CD4-positive, CD25-positive, alpha-beta regulatory T cell (primary cell): ENCODE measurements at places on chromosomes 6 and 20. TPM values are rescaled to one million over a fixed set of nuclear protein-coding genes. Genes with fewer than 3 reads are reported as not detected.

The TRIM31 gene
- not detected for total RNA-seq

The NMBR gene
- not detected for total RNA-seq

The GNMT gene
- total RNA-seq: 0.99 TPM

The ULBP2 gene
- total RNA-seq: 9.7 TPM

The LPIN3 gene
- total RNA-seq: 0.35 TPM

The KIAA1586 gene
- 19.2 TPM for total RNA-seq

The PTK6 gene
- 0.20 TPM for total RNA-seq

The IMPG1 gene
- total RNA-seq: not detected

The RAET1L gene
- total RNA-seq: not detected

The PSORS1C2 gene
- total RNA-seq: not detected

The SLC22A16 gene
- 0.54 TPM for total RNA-seq

The BTN1A1 gene
- not detected for total RNA-seq

The ZHX3 gene
- 8.8 TPM for total RNA-seq

The GPR6 gene
- not detected for total RNA-seq

- H3K4me3 ChIP-seq: no peak overlapping the region
- H3K27me3 ChIP-seq: peaks cover 2% of the 10 kb centered on the region
- no peak overlapping the region for H3K27ac ChIP-seq
- H3K4me1 ChIP-seq: peaks cover 5% of the 10 kb centered on the region
Measured at GRCh38 chr20:23456873-23457272, 4.2 kb upstream of the CST11 start.

DNA sequence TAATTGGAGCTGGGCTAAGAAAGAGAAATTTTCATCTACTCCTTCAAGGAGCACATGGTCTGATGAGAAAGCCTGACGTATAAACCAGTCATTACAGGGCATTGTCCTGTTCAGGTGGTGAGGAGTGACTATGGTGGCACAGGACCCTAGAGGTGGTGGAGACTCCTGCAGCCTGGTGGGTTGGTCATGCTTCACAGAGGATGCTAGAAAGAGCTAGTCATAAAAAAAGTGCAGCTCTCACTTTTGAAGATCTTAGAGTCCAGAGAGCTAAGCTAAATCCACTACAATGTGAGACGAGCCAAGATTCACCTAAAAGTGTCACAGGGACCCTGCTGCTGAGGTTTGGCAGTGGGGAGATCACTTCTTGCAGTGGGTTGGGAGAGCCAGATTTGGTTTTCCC is 9.8 kb upstream of the ZNF831 start:
- H3K4me1 ChIP-seq: peaks cover 100% of the 10 kb centered on the region
- no peak for DNase-seq
- H3K36me3 ChIP-seq: peaks cover 3% of the 10 kb centered on the region
- peak overlapping the region; percentile 37 for H3K4me3 ChIP-seq
- no peak overlapping the region for H3K27ac ChIP-seq
- no peaks in the 10 kb centered on the region for H3K27me3 ChIP-seq

GRCh38 chr6:23477586-23477985 is 648.4 kb upstream of the NRSN1 start:
- no peak for DNase-seq
- no peaks in the 10 kb centered on the region for H3K27me3 ChIP-seq
- H3K27ac ChIP-seq: no peak overlapping the region

DNA sequence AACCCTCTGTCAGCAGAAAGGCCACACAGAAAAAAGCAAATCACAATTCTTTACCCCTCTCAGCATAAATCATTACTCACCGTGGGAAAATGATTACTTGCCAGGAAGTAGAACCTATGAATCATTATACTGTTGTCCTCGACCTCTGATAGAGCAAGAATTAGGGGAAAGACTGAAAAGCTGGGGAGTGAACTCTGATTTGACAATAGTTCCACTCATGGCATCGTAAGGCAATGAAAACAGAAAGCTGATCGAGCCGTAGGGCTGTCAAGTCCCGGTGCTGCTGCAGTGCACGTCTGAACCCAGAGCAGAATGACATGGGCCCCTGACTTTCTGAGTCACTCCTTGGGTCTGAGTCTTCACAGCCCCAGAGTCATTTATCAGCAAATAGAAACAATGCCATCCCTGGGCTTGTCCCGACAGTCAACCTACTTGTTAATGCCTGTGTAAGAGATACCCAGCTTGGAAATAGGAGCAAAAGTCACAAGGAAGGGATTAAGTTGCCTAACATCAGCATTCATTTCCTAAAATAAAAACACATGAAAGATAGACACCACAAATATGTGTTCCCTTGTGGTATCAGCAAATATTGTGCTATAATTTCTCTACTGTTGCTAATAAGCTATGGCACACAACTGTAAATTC is 224.8 kb upstream of the MARCKS start:
- H3K4me3 ChIP-seq: peak overlapping the region; percentile 49
- H3K27me3 ChIP-seq: no peaks in the 10 kb centered on the region
- no peak for DNase-seq
- H3K36me3 ChIP-seq: no peaks in the 10 kb centered on the region
- no peak overlapping the region for H3K27ac ChIP-seq
- peaks cover 19% of the 10 kb centered on the region for H3K4me1 ChIP-seq

- no peak overlapping the region for H3K4me3 ChIP-seq
- DNase-seq: no peak
- H3K27ac ChIP-seq: peak overlapping the region; percentile 51
- no peaks in the 10 kb centered on the region for H3K36me3 ChIP-seq
- H3K27me3 ChIP-seq: no peaks in the 10 kb centered on the region
- peaks cover 55% of the 10 kb centered on the region for H3K4me1 ChIP-seq
Measured at GRCh38 chr20:64062276-64062595, 762 bp upstream of the TCEA2 start.

DNA sequence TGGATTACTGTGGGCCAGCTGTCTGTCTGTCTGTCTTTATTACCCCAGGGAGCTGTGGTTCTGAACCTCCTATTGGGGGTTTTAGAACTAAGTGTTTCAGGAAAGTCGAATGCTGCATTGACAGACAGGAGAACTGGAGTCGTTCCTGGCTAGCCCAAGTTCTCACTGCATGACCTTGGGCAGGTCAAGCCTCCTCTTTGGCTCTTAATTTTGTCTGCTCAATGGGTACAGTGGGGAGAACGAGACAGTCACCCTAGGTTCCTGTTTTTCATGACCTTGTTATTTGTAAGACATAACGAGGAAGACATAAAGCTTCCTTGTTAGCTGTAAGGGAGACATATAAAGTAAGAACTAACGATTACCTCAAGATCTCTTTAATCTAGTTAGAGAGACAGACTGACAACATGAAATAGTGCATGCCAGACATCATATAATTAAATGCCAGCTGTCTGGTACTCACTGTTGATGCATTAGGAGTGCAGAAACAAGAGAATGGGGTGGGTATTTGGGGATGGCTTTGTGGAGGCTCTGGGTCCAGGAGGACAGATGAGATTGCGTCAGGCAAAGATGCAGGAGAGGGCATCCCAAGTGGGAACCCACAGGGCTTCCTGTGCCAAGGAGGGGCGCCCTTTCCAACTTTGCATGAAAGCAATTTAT is 3.7 kb upstream of the CCDC167 start:
- H3K4me3 ChIP-seq: peak overlapping the region; percentile 64
- no peaks in the 10 kb centered on the region for H3K36me3 ChIP-seq
- peaks cover 90% of the 10 kb centered on the region for H3K4me1 ChIP-seq
- peak; percentile 33 for DNase-seq

GRCh38 chr20:46055269-46055668 is 26.3 kb downstream of the SLC12A5 start:
- H3K27ac ChIP-seq: no peak overlapping the region
- peaks cover 29% of the 10 kb centered on the region for H3K4me1 ChIP-seq
- H3K36me3 ChIP-seq: peaks cover 1% of the 10 kb centered on the region
- peaks cover 4% of the 10 kb centered on the region for H3K27me3 ChIP-seq
- no peak for DNase-seq
- H3K4me3 ChIP-seq: no peak overlapping the region

DNA sequence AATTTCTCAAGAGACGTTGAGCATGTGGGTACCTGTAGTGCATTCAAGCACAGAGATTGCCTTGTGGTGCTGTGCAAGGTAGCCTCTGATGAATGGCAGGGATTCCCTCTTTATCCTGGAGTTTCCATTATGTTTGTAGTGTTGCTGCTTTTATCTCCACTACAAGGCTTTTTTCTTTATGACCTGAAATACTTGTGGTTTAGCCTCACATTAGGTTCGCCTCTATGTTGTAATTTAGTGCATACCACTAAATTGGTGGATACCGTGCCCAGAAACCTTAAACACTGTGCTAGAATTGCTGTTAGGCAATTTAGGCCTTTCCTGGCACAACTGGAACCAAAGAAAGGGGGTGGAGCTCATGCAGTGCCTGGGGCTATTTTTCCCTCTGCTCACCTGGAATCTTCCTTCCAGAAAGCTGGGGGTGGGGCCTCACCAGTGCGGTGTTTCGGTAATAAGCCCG is 76.8 kb downstream of the NCOA7 start:
- no peaks in the 10 kb centered on the region for H3K36me3 ChIP-seq
- no peak for DNase-seq
- H3K4me1 ChIP-seq: no peaks in the 10 kb centered on the region
- H3K4me3 ChIP-seq: no peak overlapping the region

DNA sequence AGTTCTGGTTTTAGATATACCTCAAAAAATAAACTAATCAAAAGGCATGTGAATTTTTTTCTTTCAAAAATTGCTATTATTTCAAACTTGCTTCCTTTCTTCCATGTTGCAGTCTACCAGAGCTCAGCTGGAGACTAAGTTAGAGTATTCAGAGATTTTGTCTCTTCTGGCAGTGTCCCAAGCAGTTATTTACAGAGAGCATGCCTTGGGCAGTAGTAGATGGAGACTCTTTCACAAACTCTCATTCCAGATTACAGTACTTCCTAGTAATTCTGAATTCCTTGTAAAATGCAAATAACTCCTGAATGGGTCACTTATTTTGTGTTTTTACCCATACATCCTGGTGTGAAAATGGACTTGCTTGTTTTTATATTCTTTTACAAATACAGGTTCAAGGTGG is 703.4 kb downstream of the EPHA7 start:
- H3K4me1 ChIP-seq: no peaks in the 10 kb centered on the region
- H3K36me3 ChIP-seq: no peaks in the 10 kb centered on the region
- DNase-seq: no peak
- H3K27me3 ChIP-seq: no peaks in the 10 kb centered on the region
- no peak overlapping the region for H3K4me3 ChIP-seq

- H3K36me3 ChIP-seq: no peaks in the 10 kb centered on the region
- no peaks in the 10 kb centered on the region for H3K27me3 ChIP-seq
- no peak overlapping the region for H3K4me3 ChIP-seq
Measured at GRCh38 chr6:47924001-47924400, 142.2 kb downstream of the OPN5 start.

GRCh38 chr6:33949877-33950435 is 146.2 kb upstream of the MLN start:
- no peak for DNase-seq
- H3K36me3 ChIP-seq: no peaks in the 10 kb centered on the region
- no peaks in the 10 kb centered on the region for H3K27me3 ChIP-seq
- H3K4me3 ChIP-seq: no peak overlapping the region
- H3K4me1 ChIP-seq: no peaks in the 10 kb centered on the region

- no peaks in the 10 kb centered on the region for H3K4me1 ChIP-seq
- H3K27ac ChIP-seq: no peak overlapping the region
- H3K27me3 ChIP-seq: no peaks in the 10 kb centered on the region
- no peak overlapping the region for H3K4me3 ChIP-seq
- H3K36me3 ChIP-seq: no peaks in the 10 kb centered on the region
Measured at GRCh38 chr20:23019403-23019802, 15.7 kb upstream of the SSTR4 start.

- DNase-seq: no peak
- H3K27me3 ChIP-seq: peaks cover 8% of the 10 kb centered on the region
- H3K4me1 ChIP-seq: no peaks in the 10 kb centered on the region
- no peaks in the 10 kb centered on the region for H3K36me3 ChIP-seq
- no peak overlapping the region for H3K27ac ChIP-seq
Measured at GRCh38 chr6:131813991-131814390, 6.2 kb downstream of the ENPP1 start.

GRCh38 chr6:4585682-4586468 is 190.3 kb upstream of the CDYL start:
- DNase-seq: no peak
- H3K4me3 ChIP-seq: no peak overlapping the region
- H3K4me1 ChIP-seq: no peaks in the 10 kb centered on the region
- no peaks in the 10 kb centered on the region for H3K27me3 ChIP-seq
- H3K27ac ChIP-seq: no peak overlapping the region

GRCh38 chr6:47455533-47456209 is 21.9 kb upstream of the CD2AP start:
- no peak overlapping the region for H3K4me3 ChIP-seq
- no peak overlapping the region for H3K27ac ChIP-seq
- H3K4me1 ChIP-seq: no peaks in the 10 kb centered on the region
- no peaks in the 10 kb centered on the region for H3K36me3 ChIP-seq
- no peak for DNase-seq

DNA sequence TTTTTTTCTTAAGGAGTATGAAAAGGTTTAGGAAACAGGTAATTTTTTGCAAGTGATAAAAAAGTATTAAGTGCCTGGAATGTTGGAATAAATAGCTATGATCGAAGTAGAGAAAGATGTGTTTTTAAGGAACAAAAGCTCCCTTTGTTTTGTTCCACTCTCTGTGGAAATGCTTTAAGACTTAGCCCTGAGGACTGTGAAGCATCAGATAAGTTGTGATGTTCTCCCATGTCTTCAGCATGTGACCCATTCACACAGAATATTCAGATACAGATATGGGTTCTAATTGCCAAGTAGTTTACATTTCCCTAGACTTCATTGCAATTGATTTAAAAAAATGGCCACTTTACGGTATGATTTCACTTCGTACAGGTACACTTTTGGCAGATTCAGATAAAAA is 80.6 kb downstream of the KCNQ5 start:
- H3K4me3 ChIP-seq: no peak overlapping the region
- H3K27ac ChIP-seq: no peak overlapping the region
- no peaks in the 10 kb centered on the region for H3K4me1 ChIP-seq

DNA sequence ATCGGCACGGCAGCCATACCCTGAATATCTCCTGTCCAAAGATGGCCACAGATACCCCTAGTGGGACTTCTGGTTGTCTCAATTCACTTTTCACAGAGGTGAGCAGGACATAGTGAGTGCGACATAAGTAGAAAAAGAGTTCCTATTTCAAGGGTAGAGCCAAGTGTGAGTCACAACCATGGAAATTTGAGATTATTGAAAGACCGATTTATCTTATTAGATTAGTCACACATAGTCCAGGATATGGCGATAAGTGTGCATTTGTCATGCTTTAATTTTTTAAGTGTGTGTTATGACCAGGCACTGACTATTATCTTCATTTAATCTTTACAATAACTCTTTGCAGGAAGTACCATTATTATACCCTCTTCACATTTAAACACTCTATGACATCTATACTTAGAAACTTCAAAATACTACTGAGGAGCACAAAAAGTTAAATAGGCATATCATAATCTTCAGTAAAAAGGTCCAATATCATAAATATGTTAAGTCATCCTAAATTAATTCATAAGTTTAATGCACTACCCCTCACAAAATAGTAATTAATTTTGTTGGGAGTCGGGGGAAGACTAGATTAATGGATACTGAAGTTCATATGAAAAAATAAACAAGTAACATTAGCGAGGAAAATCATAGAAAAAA is 13.4 kb upstream of the TNFAIP3 start:
- no peak overlapping the region for H3K4me3 ChIP-seq
- no peaks in the 10 kb centered on the region for H3K4me1 ChIP-seq
- H3K27ac ChIP-seq: no peak overlapping the region

DNA sequence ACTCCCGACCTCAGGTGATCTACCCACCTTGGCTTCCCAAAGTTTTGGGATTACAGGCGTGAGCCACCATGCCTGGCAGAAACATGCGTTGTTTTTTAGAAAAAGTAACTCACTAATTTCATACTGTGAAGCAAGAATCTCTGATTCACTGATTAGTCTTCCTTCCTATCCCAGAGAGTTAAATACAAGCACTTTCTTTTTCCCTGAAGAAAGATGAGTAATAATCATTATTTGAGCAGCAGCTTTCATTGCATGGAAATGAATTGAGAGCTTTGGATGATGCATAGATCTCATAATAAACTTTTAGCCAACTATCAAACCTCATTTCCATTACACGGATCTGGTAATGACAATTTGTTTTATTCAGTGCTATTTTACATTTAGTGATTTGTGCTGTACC is 892.5 kb upstream of the EYS start:
- H3K36me3 ChIP-seq: no peaks in the 10 kb centered on the region
- H3K4me3 ChIP-seq: no peak overlapping the region
- no peak overlapping the region for H3K27ac ChIP-seq
